ENCODE measurements at places on chromosomes 2 and 18. TPM values are rescaled to one million over a fixed set of nuclear protein-coding genes. Genes with fewer than 3 reads are reported as not detected.

The KRTCAP3 gene
- total RNA-seq: not detected

The WDR7 gene
- 30.3 TPM for total RNA-seq

The C1GALT1C1L gene
- 0.50 TPM for total RNA-seq

The HOXD13 gene
- total RNA-seq: 7.5 TPM

The MRPS9 gene
- total RNA-seq: 28.5 TPM

The PRKAG3 gene
- total RNA-seq: not detected

The RALBP1 gene
- total RNA-seq: 72.9 TPM

The INPP1 gene
- total RNA-seq: 9.2 TPM

All from uterine smooth muscle cell (primary cell).